ENCODE measurements at places on chromosomes 12 and 14. TPM values are rescaled to one million over a fixed set of nuclear protein-coding genes. Genes with fewer than 3 reads are reported as not detected.

MANSC1 gene
- 74.5 TPM for total RNA-seq

PLCZ1 gene
- total RNA-seq: not detected

FAM90A1 gene
- total RNA-seq: 0.50 TPM

CD163 gene
- not detected for total RNA-seq

DCN gene
- total RNA-seq: not detected

FLRT2 gene
- total RNA-seq: not detected

RDH11 gene
- total RNA-seq: 117 TPM

GLI1 gene
- total RNA-seq: 0.54 TPM

ASB2 gene
- total RNA-seq: 0.19 TPM

EFS gene
- total RNA-seq: not detected

PRKCH gene
- 18.5 TPM for total RNA-seq

HAL gene
- total RNA-seq: 1.4 TPM

NRIP2 gene
- not detected for total RNA-seq

DBX2 gene
- not detected for total RNA-seq

NINJ2 gene
- total RNA-seq: not detected

Measured in Calu3 (cell line).